ENCODE measurements at places on chromosomes 7 and 10.

GRCh38 chr7:134798155-134798554 lies 18.7 kb downstream of the CALD1 start:
- no peak for DNase-seq

- DNase-seq = no peak
Measured at GRCh38 chr10:97508342-97508741, 9.6 kb downstream of the UBTD1 start.

DNA sequence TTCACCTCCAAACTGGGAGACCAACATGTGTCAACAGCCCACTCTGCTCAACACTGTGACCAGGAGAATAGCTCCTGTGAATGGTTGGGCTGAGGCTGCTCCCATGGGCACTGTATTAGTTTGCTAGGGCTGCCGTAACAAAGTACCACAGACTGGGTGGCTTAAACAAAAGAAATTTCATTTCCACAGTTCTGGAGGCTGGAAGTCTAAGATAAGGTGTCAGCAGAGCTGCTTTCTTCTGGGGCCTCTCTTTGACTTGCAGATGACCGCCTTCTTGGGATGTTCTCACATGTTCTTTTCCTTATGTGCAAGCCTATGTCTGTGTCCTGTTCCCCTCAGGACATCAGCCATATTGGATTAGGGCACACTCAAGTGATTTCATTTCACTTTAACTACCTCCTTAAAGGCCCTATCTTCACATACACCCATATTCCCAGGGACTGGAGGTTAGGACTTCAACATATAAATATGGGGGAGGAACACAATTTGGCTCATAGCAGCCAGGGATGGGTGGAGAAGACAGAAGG lies 90.3 kb downstream of the CPED1 start:
- DNase-seq = no peak

GRCh38 chr10:110790913-110791506 lies 80.7 kb upstream of the PDCD4 start:
- DNase-seq = no peak

DNA sequence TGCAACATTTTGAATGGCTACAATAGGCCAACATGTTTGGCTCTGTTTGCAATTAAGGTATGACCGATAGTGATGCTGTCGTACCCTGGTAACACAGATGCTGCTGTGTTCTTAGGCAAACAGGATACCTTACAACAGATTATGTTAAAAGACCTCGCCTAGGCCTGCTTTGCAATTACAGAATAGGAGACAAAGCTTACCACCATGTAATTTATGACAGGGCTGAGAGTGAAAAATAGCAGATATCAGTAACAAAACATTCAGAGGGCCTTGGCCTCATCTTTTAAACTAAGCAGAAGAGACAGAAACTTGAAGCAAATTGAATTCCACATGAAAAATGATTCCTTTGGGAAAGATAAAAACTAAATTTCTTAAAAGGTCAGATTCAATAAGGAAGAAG lies 29.4 kb upstream of the ABLIM1 start:
- no peak for DNase-seq

GRCh38 chr7:16634271-16634738 lies 11.2 kb downstream of the ANKMY2 start:
- DNase-seq = no peak

DNA sequence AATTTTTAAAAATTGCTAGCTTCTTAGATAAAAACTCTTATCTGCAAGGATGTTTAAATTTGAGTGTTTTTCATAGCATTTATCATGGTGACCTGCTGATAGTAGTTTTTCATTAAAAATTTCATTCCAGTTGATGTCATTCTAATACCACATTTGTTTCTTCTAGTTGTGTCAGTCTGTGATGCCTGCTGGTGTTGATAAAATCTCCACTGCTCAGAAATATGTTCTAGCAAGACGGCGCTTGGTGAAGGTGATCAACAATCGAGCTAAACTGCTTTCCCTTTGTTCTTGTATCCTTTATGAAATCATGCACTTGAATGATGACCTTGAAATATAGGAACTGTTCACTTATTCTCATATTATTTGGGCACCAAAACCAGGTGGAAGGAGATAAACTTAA lies 17.6 kb upstream of the STMP1 start:
- DNase-seq = no peak

- no peak for DNase-seq
Measured at GRCh38 chr10:124709861-124710260, 34.3 kb downstream of the FAM53B start.

GRCh38 chr7:152884321-152884720 lies 124.8 kb downstream of the ACTR3B start:
- DNase-seq = no peak

GRCh38 chr7:33720870-33721269 lies 184.5 kb upstream of the BMPER start:
- DNase-seq = no peak

DNA sequence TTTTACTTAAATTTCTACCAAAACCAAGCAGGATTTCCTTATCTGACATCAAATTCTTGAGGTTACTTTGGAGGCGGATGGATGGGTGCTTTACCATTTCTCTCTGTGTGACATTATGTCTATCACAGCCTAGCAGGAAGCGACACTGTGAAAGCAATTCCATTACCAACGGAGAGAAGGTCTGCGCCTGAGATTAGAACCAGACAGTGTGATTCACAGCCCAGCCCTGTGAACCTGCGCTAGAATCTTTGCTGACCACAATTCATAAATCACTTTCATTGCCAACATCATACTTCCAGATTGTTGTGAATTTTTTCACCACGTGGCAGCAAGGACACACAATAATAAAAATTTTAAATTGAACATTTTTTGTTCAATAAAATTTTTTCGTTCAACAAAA lies 126.5 kb downstream of the CUBN start:
- no peak for DNase-seq

DNA sequence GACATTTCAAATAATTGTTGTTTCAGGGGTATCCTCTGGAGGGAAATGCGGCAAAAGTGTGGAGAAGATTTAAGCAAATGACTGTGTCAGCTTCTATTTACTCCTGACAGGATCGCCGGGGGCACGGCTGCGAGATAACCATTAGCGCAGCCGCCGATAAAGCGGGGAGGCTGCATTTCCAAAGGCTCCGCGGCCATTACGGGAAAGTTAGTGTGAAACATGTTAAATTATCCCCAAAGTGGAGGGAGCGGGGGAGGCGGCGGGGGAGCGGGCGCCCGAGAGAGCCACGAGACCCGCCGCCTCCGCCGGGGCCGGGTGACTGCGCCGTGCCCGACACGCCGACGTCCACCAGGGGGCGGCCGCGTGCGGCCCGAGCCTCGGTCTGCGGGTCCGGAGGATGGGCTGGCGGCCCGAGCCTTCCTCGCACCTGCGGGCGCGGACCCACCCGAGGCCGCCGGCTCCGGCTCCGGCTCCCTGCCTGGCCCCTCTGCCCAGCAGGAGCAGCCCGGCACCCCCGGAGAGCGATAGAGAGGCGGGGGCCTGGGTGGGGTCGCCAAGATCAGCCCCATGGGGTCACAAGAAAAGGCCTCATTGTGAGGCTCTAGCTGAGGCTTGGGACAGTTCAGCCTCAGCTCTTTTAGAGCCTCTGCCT lies 74.4 kb upstream of the PAX2 start:
- no peak for DNase-seq

All from hippocampal formation (tissue), 2 donors.